SK-MEL-5 (cell line): ENCODE measurements at places on chromosomes 4 and X. TPM values are rescaled to one million over a fixed set of nuclear protein-coding genes. Genes with fewer than 3 reads are reported as not detected.
A peak's percentile ranks its signal among the peaks of the same experiment; 100 is the strongest.

GRCh38 chr4:71377561-71377960 lies 38.7 kb downstream of the SLC4A4 start:
- DNase-seq, result no peak

DNA sequence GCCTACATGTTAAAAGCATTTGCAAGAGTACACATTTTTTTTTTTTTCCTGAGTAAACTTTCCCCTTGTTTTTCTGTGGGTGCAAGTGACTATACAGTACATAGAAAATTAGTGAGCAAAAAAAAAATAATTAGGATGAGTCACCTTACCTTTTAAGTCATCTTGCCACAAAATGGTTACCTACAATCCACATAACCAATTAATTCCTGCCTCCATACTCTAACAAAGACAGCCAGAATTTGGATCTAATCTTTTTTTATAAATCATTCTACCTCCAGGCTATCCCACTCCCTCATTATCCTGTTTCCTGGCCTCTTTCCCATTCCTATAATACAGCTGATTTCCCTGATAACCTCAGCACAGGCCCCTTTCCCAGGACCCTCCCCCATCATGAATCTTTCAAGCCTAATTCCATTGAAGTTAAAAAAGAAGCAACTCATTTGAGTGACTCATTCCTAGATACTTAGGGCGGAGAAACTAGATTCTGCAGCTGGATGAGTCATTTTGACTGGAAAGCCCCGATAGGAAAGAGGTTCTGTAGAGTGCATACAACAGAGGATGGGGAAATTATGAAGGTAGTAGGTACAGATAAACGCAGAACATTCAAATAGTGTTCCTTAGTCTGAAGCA lies 128.2 kb downstream of the C4orf51 start:
- peak; percentile 52 for DNase-seq

GRCh38 chrX:140123446-140123845 lies 158.1 kb upstream of the CXorf66 start:
- DNase-seq, result peak; percentile 48

DNA sequence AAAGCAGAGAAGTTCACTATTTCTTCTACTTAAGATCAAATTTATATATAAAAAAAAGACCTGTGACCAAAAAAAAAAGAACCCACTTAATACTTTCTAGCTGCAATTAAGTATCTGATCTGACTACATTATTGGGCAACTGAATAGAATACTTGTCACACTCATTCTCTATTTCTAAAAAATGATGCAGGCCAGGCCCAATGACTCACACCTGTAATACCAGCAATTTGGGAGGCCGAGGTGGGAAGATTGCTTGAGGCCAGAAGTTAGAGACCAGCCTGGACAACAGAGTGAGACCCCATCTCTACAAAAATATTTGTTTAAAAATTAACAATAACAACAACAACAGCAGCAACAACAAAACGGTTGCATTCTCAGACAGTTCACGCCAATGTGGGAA lies 108.8 kb upstream of the BMP2K start:
- no peak for DNase-seq

GRCh38 chr4:173073939-173074500 lies 94.6 kb upstream of the GALNT7 start:
- DNase-seq, result no peak

- no peak for DNase-seq
Measured at GRCh38 chr4:5926598-5926997, 33.7 kb upstream of the CRMP1 start.

CYTL1 gene
- 0.35 TPM in 1 of 2 replicates, not detected in the other for total RNA-seq

IGSF1 gene
- total RNA-seq, result 0.05 and 0.16 TPM in 2 replicates

OTUD6A gene
- not detected in 2 replicates for total RNA-seq

LINC00632 gene
- total RNA-seq, result 3.1 and 3.9 TPM in 2 replicates

NSUN7 gene
- total RNA-seq, result not detected in 2 replicates
